COLO829 (cell line): ENCODE measurements at places on chromosomes 1 and 21.
A peak's percentile ranks its signal among the peaks of the same experiment; 100 is the strongest.

- DNase-seq, result peak; percentile 66
These were observed 958 bp downstream of the LYPLAL1 start for GRCh38 chr1:219174460-219175211.

DNA sequence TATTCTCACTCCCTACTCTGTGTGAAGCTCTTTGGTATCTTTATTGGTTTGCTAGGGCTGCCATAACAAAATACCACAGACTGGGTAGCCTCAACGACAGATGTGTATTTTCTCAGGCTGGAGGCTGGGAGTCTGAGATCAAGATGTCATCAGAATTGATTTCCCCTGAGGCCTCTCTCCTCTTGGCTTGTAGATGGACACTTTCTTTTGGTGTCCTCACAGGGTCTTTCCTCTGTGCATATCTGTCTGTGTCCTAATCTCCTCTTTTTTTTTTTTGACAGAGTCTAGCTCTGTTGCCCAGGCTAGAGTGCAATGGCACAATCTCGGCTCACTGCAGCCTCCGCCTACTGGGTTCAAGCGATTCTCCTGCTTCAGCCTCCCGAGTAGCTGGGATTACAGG is 71.4 kb upstream of the KCNJ6 start:
- no peak for DNase-seq

GRCh38 chr1:205678286-205679111 is 1.8 kb downstream of the SLC45A3 start:
- no peak for DNase-seq

DNA sequence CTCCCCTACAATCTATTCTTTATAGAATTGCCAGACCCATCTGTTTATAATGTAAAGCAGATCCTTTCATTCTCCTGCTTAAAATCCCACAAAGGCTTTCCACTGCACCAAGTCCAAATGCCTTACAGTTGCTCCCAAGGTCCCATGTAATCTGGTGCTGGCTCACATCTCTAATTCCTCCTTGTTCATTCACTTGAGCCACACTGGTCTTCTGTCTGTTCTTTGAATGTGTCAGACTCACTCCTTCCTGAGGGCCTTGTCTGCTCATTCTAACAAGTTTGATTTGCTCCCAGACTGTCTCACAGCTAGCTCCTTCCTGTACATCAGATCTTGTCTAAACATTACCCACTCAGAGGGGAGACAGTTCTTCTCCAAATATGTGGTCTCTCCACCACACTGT is 38.9 kb downstream of the ALG14 start:
- DNase-seq, result peak; percentile 3

- no peak for DNase-seq
These were observed 49.6 kb downstream of the SLC66A1 start for GRCh38 chr1:19361611-19362147.

DNA sequence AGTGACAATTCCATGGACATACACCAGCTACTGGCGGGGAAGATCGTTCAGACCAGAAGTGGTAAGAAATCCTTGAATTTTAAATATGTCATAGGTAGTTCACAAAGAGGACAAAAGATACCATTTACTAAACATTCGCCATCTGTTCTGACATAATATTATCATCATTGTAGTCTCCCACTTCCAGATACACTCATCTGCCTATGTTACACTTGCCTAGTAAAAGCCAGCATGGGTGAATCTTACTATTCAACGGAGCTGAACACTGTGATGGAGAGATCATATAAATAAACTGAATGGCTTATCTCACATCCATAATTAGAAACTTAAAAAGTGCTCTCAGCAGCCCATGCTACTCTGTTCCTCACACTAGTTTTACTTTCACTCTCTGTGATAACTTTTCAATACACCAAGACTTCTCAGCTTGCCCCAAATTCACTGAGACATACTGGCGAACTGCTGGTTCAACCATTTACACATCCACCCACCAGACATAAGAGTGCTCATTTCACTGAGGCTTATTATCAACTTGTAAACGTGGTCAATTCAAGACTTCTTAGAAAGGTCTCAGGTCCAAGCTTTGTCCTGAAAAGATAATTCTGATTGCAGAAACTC is 463 bp upstream of the PRRC2C start:
- DNase-seq, result no peak

- no peak for DNase-seq
These were observed 11.8 kb upstream of the ARHGEF2 start for GRCh38 chr1:155990005-155990739.

DNA sequence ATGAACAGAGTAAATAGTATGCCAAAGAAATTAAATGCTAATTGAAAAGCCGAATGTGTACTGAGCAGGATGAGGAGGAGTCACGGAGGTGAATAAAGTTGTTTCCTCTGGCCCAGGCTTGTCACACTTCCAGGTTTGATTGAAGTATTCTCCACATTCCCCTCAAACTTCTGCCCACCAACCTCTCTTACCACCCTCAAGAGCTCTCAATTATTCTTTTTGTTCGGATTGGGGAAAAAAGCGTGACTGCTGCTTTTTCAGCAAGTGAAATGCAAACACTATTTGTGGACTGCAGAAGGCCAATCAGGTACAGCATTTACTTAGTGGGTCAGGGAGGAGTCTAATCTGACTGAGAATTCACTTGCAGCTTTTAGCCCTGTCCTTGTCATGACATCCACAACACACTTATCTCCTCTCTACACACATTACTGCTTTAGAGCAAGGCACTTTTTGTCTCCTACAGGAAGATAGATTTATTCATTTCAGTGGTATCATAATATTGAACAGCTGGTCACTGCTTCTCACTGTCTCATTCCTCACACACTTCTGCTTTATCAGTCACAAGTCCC is 375.6 kb upstream of the PRMT6 start:
- no peak for DNase-seq

GRCh38 chr1:101379950-101380349 is 143.1 kb downstream of the S1PR1 start:
- no peak for DNase-seq

GRCh38 chr1:223713546-223714420 is 1.4 kb downstream of the CAPN2 start:
- no peak for DNase-seq

DNA sequence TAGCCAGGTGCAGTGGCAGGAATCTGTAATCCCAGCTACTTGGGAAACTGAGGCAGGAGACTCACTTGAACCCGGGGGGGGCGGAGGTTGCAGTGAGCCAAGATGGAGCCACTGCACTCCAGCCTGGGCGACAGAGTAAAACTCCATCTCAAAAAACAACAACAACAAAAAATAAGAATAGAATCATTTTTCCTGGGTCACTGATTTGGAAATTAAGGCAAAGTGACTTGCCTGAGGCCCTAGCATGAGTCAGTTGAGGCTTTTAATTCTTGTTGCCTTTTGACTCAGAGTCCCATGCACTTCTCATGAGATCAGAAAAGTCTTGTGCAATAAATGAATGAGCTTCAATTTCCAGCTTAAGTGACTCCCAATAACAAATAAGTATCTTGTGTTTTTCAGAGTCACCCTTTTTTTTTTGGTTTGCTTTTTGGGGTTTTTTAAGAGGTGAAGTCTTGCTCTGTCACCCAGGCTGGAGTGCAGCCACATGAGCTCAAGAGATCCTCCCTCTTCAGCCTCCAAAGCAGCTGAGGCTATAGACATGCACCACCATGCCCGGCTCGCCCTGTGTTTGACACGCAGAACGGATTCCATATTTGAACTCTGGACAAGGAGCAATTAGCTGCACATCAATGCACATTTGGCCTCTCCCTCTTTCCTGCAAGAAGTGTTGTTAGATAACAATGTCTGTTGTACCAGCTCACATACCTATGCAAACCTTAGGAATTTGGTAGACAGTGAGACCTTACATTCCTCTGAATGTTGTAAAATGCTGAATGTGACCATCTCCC is 3.4 kb upstream of the PLEKHM2 start:
- peak; percentile 80 for DNase-seq

DNA sequence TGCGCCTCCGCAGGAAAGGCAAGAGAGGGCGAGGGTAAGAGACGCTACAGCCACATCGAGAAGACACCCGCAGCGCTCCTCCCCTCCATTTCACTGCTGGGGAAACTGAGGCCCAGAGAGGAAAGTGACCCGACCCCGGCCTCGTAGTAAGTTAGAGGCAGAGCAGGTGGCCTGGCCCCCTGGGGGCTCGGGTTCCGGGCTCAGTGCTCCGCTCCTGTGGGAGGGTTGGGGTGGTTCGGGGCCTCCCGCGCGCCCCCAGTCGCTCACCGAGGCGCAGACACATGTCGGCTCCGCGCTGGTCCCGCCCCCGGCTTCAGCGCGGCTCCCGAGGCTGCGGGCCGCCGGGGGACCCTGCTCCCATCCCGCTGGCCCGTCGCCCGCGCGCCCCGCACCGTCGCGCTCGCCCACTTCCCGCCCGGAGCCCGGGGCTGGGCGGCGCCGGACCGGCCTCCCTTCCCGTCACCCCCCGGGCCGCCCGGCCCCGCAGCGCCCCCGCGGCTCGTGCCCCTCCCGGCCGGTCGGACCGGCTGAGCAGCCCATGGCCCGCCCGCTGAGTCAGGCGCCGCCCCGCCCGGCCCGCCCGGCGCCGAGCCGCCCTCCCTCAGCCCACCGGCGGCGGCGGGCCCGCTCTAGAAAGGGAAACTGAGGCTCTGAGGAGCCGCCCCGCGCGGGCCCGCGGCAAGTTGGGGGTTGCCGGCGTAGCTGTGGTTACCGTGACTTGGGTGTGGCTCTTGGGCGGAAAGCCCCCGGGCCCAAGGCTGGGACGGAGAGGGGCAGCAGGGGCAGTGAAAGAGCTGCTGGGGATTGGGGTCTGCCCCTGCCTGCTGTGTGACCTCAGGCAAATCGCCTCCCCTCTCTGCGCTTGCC is at the start of gene TMEM54:
TSS of gene TMEM54 (minus strand) at position 434 of the 867 bp plus-strand sequence. CDS start at position 283, 151 bp downstream.
- DNase-seq, result no peak

DNA sequence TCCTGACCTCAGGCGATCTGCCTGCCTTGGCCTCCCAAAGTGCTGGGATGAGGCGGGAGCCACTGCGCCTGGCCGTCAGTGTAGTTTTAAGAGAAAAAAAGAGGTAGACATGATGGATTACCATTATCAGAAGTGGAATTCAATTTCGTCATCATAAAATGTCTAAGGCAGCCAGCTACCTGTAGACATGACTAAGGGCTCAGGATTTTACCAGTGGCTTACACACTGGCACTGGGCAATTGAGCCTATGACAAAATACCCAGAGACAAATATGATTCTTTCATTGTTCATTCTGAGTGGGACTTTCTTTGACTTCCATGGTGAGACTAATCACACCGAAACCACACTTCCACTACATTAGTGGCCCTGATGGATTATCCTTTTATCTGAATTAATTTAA is 181.5 kb downstream of the GABPA start:
- no peak for DNase-seq

GRCh38 chr1:170284951-170285350 is 139.2 kb downstream of the NTMT2 start:
- no peak for DNase-seq

DNA sequence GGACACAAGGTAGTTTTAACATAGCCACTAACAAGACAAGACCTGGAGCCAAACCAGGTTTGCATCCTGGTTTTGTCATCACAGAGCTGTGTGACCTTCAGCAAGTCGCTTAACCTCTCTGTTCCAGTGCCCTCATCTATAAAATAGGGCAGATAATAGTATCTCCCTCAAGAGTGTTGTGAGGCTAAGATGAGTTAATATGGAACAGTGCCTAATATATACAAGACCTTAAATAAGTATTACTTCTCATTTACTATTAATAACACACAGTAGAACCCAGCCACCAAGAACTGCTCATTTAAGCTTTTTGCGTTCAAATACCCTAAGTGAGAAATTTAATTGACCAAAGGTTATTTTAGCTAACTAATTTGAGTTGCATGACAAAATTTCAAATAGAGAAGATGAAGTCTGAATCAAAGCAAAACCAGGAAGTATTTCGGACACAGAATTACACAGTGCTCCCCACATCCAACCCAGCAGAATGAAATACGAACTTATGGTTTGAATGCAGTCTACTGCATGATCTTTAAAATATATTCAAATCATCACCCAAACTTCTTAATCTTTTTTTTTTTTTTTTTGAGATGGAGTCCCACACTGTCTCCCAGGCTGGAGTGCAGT is 123.9 kb upstream of the KRTAP19-8 start:
- DNase-seq, result no peak

DNA sequence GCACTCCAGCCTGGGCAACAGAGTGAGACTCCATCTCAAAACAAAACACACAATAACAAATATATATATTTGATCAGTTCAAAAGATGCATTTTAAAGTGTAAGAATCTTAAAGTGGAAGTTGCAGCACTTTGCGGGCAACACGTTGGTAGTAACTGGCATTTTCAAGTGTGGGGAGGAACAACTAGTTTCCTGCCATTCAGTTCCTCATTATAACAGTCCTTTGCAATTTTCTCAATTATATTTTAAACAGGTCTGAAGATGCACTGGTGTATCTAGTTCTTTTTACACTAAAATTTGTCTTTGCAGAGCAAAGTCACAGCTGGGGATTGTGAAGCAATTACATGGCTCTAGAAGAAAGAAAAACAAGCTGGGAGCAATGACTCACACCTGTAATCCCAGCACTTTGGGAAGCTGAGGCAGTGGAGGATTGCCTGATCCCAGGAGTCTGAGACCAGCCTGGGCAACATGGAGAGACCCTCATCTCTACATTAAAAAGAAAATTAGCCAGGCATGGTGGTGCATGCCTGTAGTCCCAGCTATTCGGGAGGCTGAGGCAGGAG is 25.3 kb downstream of the RRAGC start:
- no peak for DNase-seq

DNA sequence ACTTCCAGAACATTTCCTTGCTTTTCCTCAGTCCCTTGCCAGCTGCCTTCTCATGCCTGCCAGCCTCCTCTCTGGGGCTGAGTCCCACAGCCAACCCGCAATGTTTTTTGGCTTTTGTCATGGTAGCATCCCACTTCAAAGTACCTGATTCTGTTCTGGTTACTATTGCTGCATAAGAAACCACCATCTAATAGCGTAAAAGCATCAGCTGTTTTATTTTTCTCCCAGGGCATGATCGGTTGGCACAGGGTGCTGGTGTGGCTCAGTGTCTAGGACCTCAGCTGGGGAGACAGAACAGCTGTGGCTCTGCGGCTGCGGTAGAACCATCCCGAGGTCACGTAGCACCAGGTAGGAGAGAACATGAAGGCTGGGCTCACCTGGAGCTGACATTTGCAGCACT is 8.9 kb upstream of the PRMT2 start:
- no peak for DNase-seq

- no peak for DNase-seq
These were observed 181.9 kb upstream of the ESRRG start for GRCh38 chr1:216905137-216905536.

DNA sequence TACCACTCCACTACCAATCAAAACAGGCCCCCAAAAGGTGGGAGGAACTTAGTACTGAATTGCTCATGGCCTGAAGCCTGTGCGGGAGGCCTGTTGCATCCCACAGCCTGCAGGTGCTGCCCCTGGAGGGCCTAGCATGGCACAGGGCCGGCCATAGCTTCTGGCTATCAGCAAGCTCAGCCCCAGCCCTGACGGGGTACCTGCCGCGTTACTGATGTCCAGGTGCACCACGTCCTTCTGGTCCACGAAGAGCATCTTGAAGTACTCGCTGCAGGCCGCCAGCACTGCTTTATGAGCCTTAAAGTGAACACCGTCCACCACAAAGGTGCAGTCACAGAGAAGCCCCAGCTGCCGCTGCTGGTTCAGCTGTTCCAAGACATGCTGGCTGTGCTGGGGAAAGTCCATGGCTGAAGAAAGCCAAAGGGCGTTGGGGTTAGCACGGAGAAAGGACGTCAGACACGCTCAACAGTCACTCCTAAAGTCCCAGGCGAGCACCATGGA is 27.8 kb downstream of the ZBTB17 start:
- DNase-seq, result no peak
